ENCODE measurements at places on chromosomes 12 and 14. TPM values are rescaled to one million over a fixed set of nuclear protein-coding genes. Genes with fewer than 3 reads are reported as not detected.

TMEM63C gene
- total RNA-seq = not detected

NUAK1 gene
- 3.2 TPM for total RNA-seq

CTSG gene
- not detected for total RNA-seq

AQP2 gene
- total RNA-seq = not detected

E2F7 gene
- total RNA-seq = 8.2 TPM

STXBP6 gene
- total RNA-seq = not detected

NGB gene
- total RNA-seq = not detected

CCDC88C gene
- 0.92 TPM for total RNA-seq

Measured in aortic smooth muscle cell (primary cell).